Upper lobe of left lung (tissue), 6 donors: ENCODE measurements at places on chromosomes 5 and 9. TPM values are rescaled to one million over a fixed set of nuclear protein-coding genes. Genes with fewer than 3 reads are reported as not detected.

Gene HRCT1
- 11.3 TPM for total RNA-seq

Gene SHOC1
- 0.79 TPM for total RNA-seq

Gene CDO1
- total RNA-seq = 4.2 TPM

- no peak overlapping the region for H3K4me3 ChIP-seq
- H3K27ac ChIP-seq = no peak overlapping the region
- H3K27me3 ChIP-seq = no peaks in the 10 kb centered on the region
- no peaks in the 10 kb centered on the region for H3K4me1 ChIP-seq
- H3K36me3 ChIP-seq = peaks cover 24% of the 10 kb centered on the region
Measured at GRCh38 chr5:7904170-7904569, 35.2 kb downstream of the MTRR start.

DNA sequence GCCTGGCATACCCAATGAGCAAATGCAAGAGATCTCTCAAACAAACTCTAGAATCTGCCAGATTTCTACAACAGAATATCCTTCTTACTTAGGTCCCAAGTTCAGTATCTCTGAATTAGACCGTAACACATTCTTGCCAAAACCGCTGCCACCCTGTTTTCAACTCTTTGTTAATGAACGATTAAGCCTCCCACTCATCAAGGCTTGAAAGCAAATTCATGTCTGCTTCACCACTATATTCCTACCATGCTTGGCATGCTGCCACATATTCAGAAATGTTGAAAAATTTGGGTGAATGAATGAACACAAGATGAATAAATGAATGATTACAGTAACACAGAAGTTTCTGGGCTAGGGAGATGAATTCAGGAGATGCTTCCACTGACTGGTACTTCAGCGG is 119.9 kb downstream of the BNC2 start:
- DNase-seq = no peak
- no peak overlapping the region for H3K4me3 ChIP-seq

DNA sequence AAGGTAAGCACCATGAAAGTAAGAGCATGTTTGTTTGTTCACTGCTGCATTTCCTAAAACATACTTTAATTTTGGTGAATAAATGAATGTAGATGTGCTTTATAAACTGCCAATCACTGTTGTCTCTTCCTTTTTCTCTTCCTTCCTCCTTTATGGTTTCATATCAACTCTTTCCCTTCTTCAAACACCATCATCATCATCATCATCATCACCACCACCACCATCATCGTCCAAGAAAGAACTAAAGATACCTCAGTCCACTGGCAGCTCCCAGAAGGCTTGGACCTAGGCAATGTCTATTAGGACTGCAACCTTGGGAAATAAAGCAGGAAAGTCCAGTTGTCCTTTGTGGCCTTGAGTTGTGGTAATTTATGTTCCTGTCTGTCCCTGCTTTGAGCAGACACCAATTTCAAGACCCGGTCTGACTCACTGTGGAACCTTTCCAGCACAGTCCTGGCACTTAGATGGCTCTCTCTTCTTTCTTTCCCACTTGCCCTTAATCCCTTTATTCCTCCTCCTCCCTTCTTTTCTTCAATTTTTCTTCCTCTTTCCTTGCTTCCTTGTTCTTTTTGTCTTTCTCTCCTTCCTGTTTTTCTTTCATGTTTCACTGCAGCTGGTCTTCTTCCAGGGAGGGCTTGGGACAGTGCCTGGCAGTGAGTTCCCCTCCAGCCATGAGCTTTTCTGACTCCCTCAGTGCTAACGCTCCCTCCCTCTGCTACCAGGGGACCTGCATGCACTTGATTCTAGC is 99.3 kb downstream of the ANGPTL2 start:
- H3K36me3 ChIP-seq = no peaks in the 10 kb centered on the region
- H3K4me1 ChIP-seq = peaks cover 6% of the 10 kb centered on the region
- no peak overlapping the region for H3K4me3 ChIP-seq

DNA sequence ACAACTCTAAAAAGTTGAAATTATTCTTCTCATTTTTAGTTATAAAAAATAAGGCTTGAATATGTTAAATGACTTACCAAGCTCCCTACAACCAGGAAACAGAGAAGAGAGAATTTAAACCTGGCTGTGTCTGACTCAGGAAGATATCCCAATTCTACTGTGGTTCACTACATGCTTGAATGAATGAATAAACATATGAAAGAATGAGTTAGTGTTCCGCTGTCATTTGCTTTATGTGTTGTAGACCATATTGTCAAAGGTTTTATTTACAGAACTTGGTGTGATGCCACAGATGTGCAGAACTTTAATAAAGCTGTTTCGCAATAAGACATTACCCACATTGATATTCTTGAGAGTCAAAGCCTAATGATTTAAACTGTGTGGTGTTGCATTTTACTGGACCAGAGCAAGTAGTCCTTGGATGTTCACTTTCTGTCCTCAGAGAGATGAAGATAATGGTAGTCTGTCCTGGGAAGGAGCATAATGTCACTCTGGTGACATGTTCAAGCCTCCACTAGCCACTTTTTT is 313.2 kb downstream of the TRIM32 start:
- H3K27ac ChIP-seq = no peak overlapping the region
- no peak for DNase-seq
- H3K36me3 ChIP-seq = no peaks in the 10 kb centered on the region
- H3K4me3 ChIP-seq = no peak overlapping the region
- H3K4me1 ChIP-seq = no peaks in the 10 kb centered on the region

- no peaks in the 10 kb centered on the region for H3K36me3 ChIP-seq
- H3K27ac ChIP-seq = no peak overlapping the region
- H3K27me3 ChIP-seq = no peaks in the 10 kb centered on the region
- no peaks in the 10 kb centered on the region for H3K4me1 ChIP-seq
Measured at GRCh38 chr5:142561486-142562097, 124.3 kb downstream of the FGF1 start.

DNA sequence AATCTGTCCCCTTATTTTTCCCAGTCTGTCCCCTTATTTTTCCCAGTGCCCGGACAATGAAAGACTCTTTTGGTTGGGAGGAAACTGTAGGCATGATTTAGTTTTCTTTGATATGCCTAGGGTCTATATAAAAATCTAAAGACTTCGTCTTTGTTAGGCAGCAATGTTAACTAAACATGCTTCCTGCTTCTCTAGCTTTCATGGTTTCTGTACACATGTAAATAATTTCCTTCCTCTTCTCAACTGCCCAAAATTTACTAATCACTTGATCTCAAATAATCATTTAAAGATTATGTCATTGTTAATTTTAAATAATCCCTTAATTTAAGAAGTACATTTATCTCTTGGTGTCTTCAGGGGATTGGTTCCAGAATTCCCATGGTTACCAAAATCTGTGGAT is 47.8 kb upstream of the RAPGEF6 start:
- H3K4me3 ChIP-seq = no peak overlapping the region
- H3K36me3 ChIP-seq = peaks cover 3% of the 10 kb centered on the region
- no peak overlapping the region for H3K27ac ChIP-seq
- no peaks in the 10 kb centered on the region for H3K27me3 ChIP-seq
- H3K4me1 ChIP-seq = no peaks in the 10 kb centered on the region
- DNase-seq = no peak

GRCh38 chr9:115004545-115004944 is 74.2 kb upstream of the TNFSF8 start:
- H3K36me3 ChIP-seq = no peaks in the 10 kb centered on the region
- no peak for DNase-seq
- no peaks in the 10 kb centered on the region for H3K4me1 ChIP-seq
- no peaks in the 10 kb centered on the region for H3K27me3 ChIP-seq
- no peak overlapping the region for H3K4me3 ChIP-seq

- H3K27ac ChIP-seq = no peak overlapping the region
- H3K27me3 ChIP-seq = no peaks in the 10 kb centered on the region
- DNase-seq = no peak
- H3K36me3 ChIP-seq = no peaks in the 10 kb centered on the region
- H3K4me1 ChIP-seq = no peaks in the 10 kb centered on the region
Measured at GRCh38 chr5:101977729-101978345, 318.2 kb downstream of the SLCO4C1 start.

- no peaks in the 10 kb centered on the region for H3K27me3 ChIP-seq
- H3K4me3 ChIP-seq = no peak overlapping the region
- no peaks in the 10 kb centered on the region for H3K36me3 ChIP-seq
- DNase-seq = no peak
Measured at GRCh38 chr5:89932771-89933181, 476.8 kb downstream of the CETN3 start.

DNA sequence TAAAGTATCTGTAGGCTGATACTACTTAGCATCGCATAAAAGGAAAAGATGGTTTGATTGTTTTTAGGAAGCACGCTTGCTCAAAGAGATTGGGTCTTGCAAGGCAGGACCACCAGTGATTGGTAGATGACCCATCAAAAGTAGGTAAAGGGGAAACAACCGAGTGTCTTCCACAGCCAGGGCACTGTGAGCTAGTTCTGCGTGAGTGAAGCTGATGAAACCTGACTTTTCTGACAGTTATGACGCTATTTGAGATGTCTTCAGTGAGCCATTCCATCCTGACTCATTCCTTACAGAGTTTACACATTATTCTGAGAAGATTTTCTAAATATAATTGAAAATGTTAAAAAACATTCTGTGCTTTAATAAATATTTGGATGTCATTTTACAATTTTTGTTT is 49.7 kb downstream of the BASP1 start:
- no peak for DNase-seq
- H3K36me3 ChIP-seq = no peaks in the 10 kb centered on the region
- no peaks in the 10 kb centered on the region for H3K4me1 ChIP-seq
- no peak overlapping the region for H3K27ac ChIP-seq
- no peaks in the 10 kb centered on the region for H3K27me3 ChIP-seq
- no peak overlapping the region for H3K4me3 ChIP-seq

DNA sequence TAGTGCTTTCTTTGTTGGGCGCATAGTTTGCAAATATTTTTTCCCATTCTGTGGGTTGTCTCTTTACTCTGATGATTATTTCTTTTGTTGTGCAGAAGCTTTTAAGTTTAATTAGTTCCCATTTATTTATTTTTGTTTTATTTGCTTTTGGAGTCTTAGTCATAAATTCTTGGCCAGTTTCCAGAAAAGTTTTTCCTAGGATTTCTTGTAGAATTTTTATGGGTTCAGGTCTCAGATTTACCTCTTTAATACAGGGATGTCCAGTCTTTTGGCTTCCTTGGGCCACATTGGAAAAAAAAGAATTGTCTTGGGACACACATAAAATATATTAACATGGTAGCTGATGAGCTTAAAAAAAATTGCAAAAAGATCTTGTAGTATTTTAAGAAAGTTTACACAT is 122.0 kb downstream of the WDR70 start:
- H3K4me1 ChIP-seq = no peaks in the 10 kb centered on the region
- no peaks in the 10 kb centered on the region for H3K27me3 ChIP-seq
- no peaks in the 10 kb centered on the region for H3K36me3 ChIP-seq
- no peak overlapping the region for H3K27ac ChIP-seq
- no peak overlapping the region for H3K4me3 ChIP-seq

DNA sequence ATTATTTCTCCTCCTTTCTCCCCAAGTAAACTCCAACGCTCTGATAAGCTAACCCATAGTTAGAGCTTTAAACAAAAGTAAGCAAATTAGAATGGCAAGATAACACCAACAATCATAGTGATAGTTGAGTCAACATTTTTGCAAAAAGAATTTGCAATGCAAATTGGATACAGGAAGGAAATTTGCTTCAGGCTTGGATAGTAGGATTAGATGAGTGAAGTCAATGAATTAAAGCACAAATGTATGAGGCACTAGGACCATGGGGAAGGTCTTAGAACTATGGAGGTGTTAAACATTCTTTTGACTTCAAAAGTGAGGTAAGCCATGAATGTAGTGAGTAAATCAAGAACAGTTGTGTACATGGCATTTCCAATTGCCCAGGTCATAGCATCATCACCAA is 289.8 kb upstream of the GRAMD2B start:
- H3K36me3 ChIP-seq = no peaks in the 10 kb centered on the region
- H3K27ac ChIP-seq = no peak overlapping the region
- no peak for DNase-seq
- H3K4me3 ChIP-seq = no peak overlapping the region
- no peaks in the 10 kb centered on the region for H3K27me3 ChIP-seq

DNA sequence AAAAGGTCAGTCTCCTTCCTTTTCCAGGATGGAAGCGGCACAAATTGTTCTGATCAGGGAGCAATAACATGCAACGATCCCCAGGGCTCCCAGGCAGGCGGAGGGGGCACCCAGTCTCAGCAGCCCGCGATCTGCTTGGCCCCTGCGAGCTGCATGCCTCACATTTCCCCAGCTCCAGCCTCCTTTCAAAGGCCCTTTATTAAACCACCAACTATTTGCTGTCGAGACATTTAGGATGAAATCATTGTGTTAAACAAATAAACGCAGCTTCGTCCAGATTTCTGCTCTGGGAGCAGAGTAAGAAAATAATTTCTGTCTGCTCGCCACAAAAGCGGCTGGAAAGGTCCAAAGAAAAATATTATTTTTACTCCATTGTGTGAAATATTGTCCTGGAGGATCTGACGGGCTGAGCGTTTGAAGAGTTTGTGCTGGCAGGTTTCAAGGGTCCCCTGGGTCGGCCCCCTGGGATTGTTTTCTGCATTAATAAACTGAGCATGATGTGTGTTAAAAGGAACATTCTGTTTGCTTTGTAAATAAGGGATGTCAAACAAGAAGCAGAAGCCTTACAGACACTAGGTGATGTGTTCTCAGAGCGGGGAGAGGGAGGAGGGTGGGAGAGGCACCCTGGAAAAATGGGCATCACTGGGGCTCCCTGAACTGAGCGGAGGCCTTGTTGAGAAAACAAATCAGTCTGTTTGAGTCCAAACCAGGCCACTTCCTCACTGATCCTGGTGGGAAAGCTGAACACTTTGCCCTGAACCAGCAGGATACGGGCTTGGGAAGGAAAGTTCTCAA is 110.1 kb downstream of the FOXD1 start:
- no peak overlapping the region for H3K4me3 ChIP-seq
- H3K36me3 ChIP-seq = no peaks in the 10 kb centered on the region
- peaks cover 4% of the 10 kb centered on the region for H3K27me3 ChIP-seq

DNA sequence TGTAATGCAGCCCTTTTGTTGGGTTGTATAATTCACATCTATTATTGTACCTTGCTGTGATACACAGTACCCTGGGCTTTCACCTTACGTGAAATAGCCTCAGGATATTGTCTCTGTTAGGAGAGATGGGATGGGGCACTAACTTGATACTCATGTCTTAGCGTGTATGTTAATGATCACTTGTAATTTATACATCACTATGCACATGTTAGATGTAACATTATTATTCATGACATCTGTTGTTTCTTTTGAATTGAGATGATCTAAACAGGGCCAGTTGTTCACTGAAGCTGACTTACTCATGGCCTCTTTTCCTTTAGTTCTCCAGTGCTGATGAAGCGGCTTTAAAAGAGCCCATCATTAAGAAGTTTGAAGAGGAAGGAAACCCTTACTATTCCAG is 65.2 kb downstream of the MCCC2 start:
- H3K27me3 ChIP-seq = no peaks in the 10 kb centered on the region
- H3K27ac ChIP-seq = no peak overlapping the region
- no peak overlapping the region for H3K4me3 ChIP-seq
- peaks cover 25% of the 10 kb centered on the region for H3K36me3 ChIP-seq
- H3K4me1 ChIP-seq = no peaks in the 10 kb centered on the region
- no peak for DNase-seq
